ENCODE measurements at places on chromosomes 5 and 9. TPM values are rescaled to one million over a fixed set of nuclear protein-coding genes. Genes with fewer than 3 reads are reported as not detected.

DNA sequence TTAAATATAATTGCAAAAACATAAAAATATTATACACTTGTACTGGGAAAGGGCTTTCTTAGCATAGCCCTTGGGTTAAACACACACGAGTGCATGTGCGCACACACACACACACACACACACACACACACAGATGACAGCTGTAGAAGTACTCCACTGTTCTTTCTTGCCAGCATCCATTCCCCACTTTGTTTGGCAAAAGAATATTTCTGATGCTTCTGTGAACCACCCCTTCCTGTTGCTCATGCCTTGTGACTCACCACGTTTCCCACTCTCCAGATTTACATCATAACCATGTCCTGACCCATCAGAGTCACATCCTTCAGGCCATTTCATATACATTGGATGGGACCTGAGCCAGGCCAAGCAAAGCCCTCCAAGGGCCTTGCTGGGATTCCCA is 280.1 kb downstream of the DNAH5 start:
- peak; percentile 8 for DNase-seq

- no peak for DNase-seq
Observed at GRCh38 chr9:16368237-16369087, 502.0 kb downstream of the BNC2 start.

- peak; percentile 43 for DNase-seq
Observed at GRCh38 chr5:115888027-115888426, 46.3 kb downstream of the AP3S1 start.

- DNase-seq, result peak; percentile 51
Observed at GRCh38 chr5:56589481-56589860, 225.9 kb upstream of the MAP3K1 start.

DNA sequence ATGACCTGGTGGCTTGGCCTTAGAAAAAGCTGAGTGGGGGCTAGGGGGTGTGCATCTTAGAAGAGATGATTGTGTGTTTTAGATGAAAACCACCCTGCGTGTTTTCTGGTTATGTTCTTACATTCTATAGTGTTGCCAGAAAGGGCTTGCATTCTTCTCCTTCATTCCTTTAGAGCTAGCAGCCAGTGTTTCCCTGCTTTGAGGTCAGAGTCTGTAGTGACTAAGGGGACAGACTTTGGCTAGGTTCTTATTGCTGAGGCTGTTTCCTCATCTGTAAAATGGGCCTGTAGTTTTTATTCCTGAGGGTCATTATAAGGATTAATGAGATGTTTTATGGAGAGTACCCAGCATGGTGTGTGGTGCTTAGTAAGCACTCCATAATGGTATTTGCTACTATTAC is 6.4 kb downstream of the MAST4 start:
- DNase-seq, result no peak

DNA sequence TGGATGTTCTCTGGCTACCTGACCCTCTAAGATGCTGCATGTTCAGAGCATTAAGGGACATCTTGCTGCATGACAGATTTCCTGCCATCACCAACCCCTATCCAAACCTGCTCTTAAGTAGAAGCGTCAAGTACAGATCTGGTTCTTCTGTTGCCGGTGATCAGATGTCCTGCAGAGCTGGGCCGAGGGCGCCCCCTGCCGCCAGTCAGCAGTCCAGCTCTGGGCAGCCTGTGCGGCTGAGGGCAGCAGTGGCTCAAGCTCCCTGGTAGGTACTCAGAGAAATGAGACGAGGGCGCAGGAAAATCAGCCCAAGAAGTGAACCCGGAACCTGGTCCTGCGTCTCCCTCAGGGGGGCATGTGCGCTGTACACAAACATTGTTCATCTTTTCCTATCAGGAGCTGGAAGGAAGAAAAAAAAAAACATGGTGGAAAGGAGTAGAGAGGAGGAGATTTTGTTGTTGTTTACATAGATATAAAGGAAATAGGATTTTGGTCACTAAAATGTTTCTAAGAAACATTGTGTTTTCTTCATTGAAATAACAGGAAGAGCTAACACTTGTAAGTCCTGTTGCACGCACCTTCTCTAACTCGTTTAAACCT is 95.8 kb downstream of the CFAP90 start:
- peak; percentile 30 for DNase-seq

- DNase-seq, result no peak
Observed at GRCh38 chr5:145449794-145450193, 385.3 kb downstream of the PRELID2 start.

- no peak for DNase-seq
Observed at GRCh38 chr5:103472265-103472664, 90.3 kb downstream of the NUDT12 start.

DNA sequence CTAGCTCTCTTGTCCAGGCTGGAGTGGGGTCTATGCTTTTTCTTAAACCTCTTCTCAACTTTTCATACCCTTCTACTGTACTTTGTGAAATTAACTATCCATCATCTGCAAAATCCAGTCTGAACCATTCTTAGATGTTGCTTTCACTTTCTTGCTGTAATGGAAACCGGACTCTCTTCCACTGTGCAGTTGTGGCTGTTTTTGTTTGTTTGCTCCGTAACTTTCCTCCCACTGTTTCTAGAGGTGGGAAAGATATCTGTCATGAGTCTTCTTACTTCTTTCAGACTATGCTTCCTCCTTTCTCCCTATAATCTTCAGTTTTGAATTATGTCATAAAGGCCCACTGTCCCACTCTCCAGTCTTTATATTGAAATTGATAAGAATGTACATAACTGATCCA is 6.5 kb downstream of the TNPO1 start:
- no peak for DNase-seq

DNA sequence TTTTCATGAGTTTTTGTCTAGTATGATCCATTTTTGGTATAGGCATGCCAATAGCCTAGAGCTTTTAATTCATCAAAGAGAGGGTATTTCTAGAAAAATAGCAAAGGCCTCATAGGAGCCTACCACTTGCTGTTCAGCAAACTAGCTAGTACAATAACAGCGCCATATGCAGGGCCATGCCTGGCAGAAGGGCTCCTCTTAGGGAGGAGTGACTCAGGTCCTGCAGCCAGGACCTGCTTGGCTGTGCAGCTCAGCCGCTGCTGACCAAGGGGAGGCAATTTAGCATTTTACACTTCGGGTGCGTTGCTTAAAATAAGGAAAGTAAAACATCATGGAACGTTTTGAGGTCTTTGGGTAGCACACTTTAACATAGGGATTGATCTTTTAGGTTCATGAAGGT is 100.6 kb downstream of the TRIO start:
- DNase-seq, result no peak

DNA sequence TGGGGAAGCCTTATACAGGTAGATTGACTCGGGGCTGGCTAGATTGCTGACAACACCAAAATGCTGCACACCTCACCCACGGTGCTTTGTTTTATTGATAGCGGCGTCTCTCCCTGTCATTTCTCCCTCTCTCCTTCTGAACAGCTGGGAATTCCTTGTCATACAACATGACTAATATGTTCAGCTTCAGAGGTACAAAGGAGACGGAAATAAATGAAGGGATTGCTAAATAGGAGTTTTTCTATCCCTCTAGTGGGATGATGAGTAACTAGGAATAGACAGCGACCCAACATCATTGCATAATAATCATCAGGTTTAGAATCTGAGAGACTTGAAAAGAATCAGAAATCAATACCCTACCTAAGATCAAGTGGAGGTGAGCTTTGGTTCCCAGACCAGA is 337.7 kb upstream of the PANK3 start:
- peak; percentile 5 for DNase-seq

SELENOP gene
- 15.5 TPM for total RNA-seq

NEUROG1 gene
- total RNA-seq, result not detected

ECPAS gene
- total RNA-seq, result 99.3 TPM

SPATA31E1 gene
- not detected for total RNA-seq

CDO1 gene
- total RNA-seq, result 0.32 TPM

IL5 gene
- not detected for total RNA-seq

LTC4S gene
- total RNA-seq, result not detected

PTPRD gene
- total RNA-seq, result 7.1 TPM

CTNND2 gene
- total RNA-seq, result not detected

CDX1 gene
- total RNA-seq, result under 0.01 TPM

Data from fibroblast of villous mesenchyme (primary cell).